ENCODE measurements at places on chromosomes 11 and 22. TPM values are rescaled to one million over a fixed set of nuclear protein-coding genes. Genes with fewer than 3 reads are reported as not detected.

Gene POTEH
- 1.2 TPM for total RNA-seq

Gene JHY
- 2.8 TPM for total RNA-seq

Gene MSANTD4
- 17.8 TPM for total RNA-seq

- no peak for DNase-seq
These were observed 46.8 kb downstream of the ARHGAP32 start for GRCh38 chr11:129145276-129145675.

DNA sequence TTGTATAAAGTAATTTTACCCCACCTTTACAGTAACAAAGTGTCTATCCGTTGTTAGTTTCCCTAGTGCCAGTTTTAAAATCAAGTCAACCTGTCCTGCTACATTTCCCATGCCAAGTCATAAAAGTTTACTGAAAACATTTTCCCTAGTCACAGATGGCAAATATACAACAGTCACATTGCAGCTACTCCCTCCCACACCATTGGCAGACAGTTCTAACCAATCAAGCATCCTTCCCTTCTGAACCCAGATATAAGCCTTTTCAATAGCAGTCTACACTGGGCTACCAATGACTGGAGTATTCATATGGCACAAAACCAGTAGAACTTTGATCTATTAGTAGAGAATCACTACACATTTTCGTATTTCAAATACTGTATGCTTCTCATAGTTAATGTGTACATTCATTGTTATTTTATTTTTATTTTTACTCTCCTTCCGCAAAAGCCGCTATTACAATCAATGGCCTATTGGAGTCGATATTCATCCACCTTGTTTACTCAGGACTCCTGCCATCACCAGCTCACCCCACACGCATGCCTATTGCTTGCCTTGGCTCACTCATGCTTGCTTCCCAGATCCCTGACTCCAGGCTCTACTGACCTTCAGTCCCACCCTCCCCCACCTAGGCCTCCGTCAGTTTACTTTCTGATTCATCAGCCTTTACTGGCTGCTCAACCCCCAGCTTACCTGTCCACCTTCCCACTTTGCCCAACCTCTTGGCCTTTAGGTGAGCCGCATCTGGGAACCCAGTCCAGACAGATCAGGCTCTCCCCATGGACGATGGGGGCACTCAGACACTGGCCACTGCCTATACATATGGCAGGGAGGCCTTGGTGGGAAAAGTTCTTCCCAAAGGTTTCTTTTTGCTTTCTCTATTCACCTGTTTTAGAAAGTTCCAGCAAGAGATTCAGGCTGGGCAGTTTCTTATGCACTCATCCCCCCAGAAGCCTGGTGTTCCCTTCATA is 408.4 kb downstream of the SOX6 start:
- DNase-seq, result no peak

DNA sequence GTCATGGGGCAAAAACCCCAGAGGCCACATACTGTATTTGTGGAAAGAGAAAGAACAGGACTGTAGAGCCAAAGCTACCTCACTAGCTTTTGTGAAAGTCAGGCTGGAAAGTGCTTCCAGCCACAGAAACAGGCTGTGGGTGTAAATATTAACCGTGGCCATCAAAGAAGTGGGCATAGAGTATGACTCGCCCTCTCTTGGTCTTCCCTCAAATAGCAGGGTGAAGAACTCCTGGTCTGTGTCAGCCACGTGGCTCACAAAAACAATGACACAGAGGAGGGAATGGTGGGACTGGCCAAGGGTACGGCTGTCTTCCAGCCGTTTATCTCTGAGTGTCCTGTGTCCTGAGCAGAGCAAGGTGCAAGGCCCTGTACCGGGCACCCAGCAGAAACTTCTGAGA is 37.6 kb upstream of the UBASH3B start:
- no peak for DNase-seq
